ENCODE measurements at places on chromosomes 7 and 10.

DNA sequence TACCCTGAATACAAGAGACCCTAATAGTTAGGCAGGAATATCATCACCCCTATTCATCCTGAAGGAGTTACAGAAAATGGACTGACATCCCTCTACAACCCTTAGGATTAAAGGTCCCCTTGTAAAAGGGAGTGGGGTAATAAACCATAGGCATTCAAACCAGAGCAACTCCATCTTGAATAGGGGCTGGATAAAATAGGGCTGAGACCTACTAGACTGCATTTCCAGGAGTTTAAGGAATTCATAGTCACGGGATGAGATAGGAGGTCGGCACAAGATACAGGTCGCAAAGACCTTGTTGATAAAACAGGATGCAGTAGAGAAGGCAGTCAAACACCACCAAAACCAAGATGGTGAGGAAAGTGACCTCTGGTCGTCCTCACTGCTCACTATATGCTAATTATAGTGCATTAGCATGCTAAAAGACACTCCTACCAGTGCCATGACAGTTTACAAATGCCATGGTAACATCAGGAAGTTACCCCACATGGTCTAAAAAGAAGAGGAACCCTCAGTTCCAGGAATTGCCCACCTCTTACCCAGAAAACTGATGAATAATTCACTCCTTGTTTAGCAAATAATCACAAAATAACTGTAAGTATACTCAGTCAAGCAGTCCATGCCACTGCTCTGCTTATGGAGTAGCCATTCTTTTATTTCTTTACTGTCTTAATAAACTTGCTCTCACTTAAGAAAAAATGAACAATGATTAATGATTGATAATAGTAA, 37.2 kb downstream of the CUBN start:
- no peak for DNase-seq

GRCh38 chr10:8052341-8052955, 2.0 kb upstream of the GATA3 start:
- no peak for DNase-seq

GRCh38 chr7:4185721-4186512, 496.2 kb upstream of the FOXK1 start:
- DNase-seq, result no peak

- DNase-seq, result no peak
Observed at GRCh38 chr10:27746397-27747095, 927 bp upstream of the MKX start.

DNA sequence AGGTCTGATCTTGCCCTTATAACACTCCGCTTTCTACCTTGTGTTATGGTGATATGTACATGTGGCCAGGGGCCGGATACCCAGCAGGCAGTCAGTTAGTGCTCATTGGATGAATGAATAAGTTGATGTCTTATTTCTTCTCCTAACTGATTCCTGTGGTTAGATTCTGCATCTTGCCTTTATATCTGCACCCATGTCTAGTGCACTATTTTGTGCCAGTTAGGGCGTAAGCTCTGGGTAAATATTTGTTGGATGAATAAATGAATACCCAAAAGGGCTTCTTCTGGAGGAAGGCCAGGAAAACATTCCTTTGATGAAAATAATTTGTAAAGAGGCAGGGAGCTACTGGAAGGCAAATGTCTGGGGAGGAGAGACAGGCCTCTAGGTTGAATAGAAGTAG, 148.2 kb downstream of the CHN2 start:
- no peak for DNase-seq

GRCh38 chr10:129771024-129771423, 193.1 kb downstream of the EBF3 start:
- peak; percentile 12 for DNase-seq

DNA sequence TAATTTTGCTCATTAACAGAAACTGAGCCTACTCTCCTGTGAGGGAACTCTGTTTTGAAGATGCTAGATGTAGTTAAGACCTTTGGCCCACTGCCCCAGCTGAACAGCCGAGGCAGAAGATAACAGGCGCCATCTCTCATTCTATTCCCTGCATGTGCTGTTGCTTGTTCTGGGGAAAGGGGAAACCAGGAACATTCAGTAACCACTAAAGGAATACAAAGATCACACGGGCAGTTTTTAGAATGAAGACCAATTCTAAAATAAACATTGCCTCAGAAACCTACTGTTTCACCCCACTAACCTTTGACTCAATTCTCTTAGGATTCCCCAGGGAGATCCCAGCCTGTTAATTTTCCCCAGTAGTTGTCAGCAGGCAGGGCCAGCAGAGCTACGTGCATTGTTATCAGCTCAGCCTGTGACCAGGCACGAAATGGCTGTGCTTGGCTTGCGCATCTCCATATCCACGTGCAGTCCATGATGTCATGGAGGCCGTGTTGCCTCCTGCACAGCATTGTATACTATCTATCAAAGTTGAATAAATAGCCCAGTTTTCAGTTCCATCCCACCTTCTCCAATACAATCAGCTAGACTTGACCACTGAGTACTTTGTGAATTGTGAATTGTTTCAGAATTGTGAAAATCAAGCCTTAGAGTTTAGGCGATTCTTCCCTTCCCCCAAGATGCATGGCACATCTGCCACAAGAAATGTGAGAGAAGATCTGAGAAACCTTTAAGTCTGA, 36.0 kb downstream of the ANK3 start:
- DNase-seq, result peak; percentile 23

DNA sequence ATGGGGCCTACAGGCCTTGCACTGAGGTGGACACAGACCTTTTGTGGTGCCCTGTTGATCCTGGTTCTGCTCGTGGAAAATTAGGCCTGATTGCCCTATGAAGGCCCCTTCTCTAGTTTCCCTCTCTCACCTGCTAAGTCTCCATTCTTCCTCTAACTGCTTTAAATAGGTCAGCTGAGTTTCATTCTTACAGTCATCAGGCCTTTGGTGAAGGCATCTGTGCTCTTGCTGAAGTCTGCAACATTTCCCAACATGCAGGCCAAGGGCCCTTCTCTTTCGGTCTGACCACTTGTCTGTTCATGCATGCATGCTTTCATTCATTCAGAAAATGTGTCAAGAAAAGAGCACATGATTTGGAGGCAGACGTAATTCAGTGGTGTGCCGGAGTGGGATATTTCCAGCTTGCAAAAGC, 244.0 kb downstream of the BUB3 start:
- no peak for DNase-seq

- DNase-seq, result no peak
Observed at GRCh38 chr7:28533267-28533666, 120.9 kb downstream of the CREB5 start.

- DNase-seq, result no peak
Observed at GRCh38 chr7:157152391-157152937, 13.7 kb downstream of the UBE3C start.

GRCh38 chr7:130380861-130381455, 664 bp downstream of the CPA1 start:
- DNase-seq, result no peak

- no peak for DNase-seq
Observed at GRCh38 chr10:19168584-19168983, 120.0 kb downstream of the MALRD1 start.

GRCh38 chr10:132104062-132104461, 38.3 kb downstream of the JAKMIP3 start:
- DNase-seq, result no peak

Data from testis (tissue), 5 donors.